GM23338 (cell line): ENCODE measurements at places on chromosomes 3 and 15.

DNA sequence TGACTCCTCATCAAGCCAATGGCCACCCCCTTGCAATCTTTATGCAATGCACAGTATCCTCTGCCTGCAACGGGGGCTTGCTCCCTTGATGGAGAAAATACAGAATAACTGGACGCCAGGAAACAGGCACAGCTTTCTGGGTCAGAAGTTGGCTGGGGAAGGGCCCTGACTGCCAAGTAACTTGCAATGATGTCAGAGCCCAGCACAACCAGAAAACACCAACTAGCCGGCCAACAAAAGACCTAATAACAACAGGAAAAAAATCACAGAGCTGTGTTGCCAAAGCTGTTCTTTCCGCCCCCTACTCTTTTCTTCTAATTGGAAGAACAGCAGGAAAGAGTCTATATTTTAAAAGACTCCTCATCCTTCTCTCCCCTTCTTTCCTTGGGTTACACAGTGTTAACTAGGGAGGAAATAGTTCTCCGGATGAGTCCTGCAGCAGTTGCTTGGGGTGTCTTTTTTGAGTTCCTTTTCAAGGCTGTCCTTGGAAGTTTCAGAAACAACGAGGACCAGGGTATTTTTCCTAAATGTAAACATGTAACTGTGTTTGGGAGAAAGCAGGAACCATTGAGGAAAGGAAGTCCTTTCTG is 1.4 kb upstream of the SEMA6D start:
- no peak for DNase-seq

- no peak for DNase-seq
Observed at GRCh38 chr3:103810167-103810566, 1375.4 kb downstream of the ZPLD1 start.

GRCh38 chr15:51106481-51106880 is 11.8 kb upstream of the TNFAIP8L3 start:
- no peak for DNase-seq

- peak; percentile 83 for DNase-seq
Observed at GRCh38 chr3:52245322-52246263, at the start of gene PPM1M. Gene PPM1M (plus strand): TSS chr3:52245759. CDS start chr3:52245825, 66 bp downstream.

DNA sequence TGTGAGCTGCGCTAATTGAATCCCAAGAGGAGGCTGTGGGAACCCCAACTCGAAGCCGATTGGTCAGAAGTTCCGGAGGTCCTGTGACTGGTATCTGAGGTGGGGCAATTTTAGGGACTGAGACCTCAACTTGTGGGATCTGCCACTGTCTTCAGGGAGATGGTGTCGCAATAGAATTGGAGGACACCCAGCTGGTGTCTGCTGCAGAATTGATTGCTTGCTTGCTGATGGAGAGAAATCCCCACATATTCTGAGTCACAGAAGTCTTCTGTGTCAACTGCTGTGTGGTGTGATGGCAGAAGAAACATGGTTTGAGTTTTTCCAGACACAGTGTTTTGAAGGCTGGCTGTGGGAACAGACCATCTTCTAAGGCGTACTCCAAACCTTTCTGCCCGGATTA is 99.7 kb upstream of the PLXNA1 start:
- peak; percentile 27 for DNase-seq

DNA sequence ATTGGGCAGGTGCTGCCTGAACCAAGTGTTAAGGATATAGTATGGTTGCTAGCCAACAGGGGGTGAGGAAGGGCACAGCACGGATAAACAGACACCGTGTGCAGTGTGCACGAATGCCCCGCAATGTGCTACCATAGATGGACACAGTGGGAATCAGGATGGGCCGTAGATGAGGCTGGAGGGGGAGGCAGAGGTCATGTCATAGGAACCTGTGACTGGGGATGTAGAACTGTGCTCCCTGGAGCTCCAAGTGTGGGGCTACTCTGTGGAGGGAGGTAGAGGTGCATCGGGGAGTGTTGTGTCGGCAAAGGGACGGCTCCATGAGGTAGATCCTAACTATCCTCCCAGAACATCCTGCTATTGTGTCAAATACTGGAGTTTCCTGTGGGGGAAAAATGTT is 102.5 kb downstream of the TNIK start:
- DNase-seq, result no peak

GRCh38 chr3:11618904-11619303 is 24.8 kb downstream of the VGLL4 start:
- DNase-seq, result no peak

DNA sequence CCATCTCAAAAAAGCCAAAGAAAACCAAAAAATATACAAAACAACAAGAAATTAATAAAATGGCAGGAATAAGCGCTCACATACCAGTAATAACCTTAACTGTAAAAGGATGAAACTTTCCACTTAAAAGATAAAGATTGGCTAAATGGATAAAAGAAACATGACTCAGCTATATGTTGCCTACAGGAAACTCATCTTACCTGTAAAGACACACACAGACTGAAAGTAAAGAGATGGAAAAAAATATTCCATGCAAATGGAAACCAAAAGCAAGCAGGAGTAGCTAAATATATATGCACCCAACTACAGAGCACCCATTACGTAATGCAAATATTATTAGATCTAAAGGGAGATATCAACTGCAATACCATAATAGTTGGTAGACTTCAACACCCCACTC is 49.7 kb downstream of the ADAM10 start:
- no peak for DNase-seq

GRCh38 chr3:179872842-179873241 is 163.9 kb downstream of the PEX5L start:
- peak; percentile 80 for DNase-seq

GRCh38 chr3:196284396-196284795 is 3.1 kb downstream of the PCYT1A start:
- no peak for DNase-seq

DNA sequence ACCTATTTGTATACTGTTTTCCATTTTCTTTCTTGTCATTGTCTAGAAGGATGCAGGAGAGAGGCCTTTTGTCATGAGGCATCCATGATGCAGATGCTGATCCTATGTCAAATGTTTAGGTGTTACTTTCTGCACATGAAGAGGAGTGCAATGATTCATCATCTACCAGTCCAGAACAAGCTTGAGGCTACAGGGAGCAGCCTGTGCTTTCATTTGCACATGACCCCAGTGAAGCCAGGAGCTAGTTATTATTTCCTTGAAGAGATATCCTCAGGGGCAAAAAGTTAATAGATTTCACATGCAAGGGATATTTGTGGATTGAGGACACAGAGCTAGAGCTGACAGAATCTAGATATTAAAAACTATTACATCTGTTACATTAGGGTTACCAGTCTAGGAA is 204.4 kb upstream of the TGFBR2 start:
- no peak for DNase-seq

DNA sequence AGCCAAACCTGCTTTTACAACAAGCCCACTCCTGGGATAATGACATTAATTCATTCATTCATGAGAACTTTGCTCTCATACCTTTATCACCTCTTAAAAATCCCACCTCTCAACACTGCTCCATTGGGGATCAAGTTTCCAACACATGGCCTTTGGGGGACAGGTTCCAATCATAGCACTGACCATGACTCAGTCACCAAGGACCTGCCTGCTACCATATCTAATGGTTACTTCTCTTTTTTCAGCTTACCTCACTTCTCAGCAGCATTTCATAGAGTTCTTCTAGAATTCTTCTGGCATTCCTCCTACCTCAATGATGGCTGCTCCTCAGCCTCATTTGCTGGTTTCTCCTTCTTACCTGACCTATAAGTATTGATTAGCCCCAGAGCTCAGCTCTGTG is 36.9 kb upstream of the RYK start:
- no peak for DNase-seq

DNA sequence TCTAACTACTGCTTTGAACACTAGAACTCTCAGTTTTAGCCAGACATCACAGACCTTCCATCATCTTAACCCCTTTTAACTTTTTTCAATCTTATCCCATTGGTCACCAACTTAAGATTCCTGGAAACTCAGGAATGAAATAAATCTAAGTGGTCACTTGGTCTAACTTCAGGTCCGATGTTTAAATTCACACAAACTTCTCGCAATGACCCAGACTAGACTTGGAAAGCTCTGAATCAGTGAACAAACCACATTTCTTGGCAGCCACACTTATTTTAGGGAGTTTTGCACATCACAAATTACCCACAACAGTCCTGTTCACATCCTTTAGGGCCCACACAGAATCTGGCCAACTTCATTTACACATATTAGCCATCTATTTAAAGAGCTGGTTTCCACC is 118.9 kb downstream of the MAGI1 start:
- DNase-seq, result no peak

DNA sequence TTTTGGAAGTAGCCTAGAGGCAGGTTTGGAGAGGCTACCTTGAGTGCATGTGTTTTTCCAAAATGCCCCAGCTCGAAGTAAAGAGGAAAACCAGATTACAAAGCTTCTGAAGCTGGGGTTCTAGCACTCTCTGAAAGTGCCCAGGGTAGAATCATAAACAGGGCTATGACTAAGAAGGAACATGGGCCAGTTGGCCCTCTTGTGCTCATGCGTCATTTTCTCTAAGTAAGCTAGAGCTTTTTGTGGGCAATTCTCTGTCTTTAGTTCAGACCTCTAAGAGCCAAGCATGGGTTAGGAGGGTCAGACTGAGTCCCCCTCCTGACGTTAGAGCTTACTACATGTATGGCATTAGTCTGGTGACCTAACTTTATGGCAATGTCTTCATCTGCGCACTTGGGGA is 129.5 kb upstream of the UMPS start:
- no peak for DNase-seq

- DNase-seq, result no peak
Observed at GRCh38 chr3:126036056-126036549, 47.8 kb downstream of the SLC41A3 start.

DNA sequence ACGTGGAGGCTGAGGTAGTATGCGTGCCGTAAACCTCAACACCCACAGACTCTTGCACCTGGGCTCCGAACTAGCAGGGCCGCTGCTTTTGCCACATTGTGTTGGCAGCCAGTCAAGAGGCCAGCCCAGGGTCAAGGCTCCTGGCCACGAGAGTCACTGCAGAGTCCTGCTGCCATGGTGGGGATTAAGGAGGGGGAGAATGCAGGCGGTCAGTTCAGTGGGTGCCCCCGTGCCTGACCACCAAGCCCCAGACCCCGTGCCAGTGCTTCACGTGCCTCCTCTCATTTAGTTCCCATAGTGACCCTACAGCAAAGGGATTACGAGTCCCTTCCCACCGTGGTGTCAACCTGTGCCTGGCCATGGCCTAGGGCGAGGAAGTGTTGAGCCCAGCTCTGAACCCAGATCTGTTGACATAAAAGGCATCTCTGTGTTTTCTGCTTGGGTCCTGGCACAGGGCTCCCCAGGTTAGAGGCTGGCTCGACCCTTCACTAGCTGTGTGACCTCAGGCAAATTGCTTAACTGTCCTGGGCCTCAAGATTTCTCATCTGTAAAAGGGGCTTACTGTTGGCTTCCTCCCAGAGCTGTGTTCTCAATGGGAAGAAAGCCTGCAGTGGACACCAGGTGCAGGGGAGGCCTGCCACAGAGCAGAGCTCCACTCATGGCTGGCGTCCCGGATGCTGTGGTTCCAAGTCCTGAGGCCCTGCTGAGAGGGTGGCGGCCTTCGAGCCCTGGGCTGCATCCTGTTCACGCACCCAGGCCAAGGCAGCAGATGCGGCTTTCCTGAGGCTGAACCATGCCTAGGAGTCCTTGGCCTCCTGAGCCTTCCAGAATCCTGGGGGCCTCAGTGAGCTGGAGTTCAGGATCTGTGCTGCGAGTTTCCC is 32.8 kb downstream of the FBLN2 start:
- no peak for DNase-seq

- no peak for DNase-seq
Observed at GRCh38 chr3:188900421-188900951, 271.3 kb upstream of the TPRG1 start.

GRCh38 chr3:21517184-21517583 is 233.8 kb downstream of the ZNF385D start:
- DNase-seq, result peak; percentile 61

- DNase-seq, result no peak
Observed at GRCh38 chr3:119444590-119444989, 18.8 kb downstream of the TMEM39A start.

DNA sequence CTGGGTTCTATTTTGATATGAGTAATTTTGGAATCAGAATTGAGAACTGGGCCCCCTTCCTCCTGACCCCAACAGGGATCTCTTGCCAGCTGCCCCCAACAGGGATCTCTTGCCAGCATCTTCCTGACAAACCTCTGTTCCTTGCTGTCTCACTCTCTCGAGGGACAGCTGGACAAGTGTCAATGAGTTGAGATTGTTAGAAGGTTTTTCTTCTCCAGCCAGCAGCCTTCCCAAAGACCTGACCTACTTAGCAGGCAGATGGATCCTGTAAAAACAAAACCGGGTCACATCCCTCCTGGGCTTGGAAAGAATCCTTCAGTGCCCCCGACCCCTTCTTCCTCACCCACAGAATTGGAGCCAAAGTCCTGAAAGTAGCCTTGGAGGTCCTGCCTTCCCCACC is 21.6 kb downstream of the LIMD1 start:
- no peak for DNase-seq
